Activated T-cell treated with anti-CD3 and anti-CD28 coated beads for 1 hour (primary cell): ENCODE measurements at places on chromosomes 12 and 14.

GRCh38 chr14:65604936-65605335 lies 192.4 kb downstream of the FUT8 start:
- DNase-seq, result no peak

DNA sequence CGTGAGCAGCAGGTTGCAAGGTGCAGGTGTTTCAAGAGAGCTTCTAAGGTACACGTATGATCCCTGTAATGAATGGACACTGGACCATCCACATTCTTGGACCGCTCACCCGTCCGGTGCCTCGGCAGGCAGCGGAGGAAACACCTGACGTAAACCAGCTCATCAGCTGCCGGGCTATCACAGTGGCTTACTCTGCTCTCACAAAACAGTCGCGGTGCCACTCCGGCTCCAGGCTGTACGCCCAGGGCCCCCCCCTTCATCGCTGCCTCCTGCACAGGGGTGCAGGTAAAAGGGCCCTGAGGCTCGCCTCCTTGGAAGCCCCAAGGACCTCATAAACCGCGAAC lies 436 bp downstream of the VPS33A start:
- peak; percentile 41 for DNase-seq

GRCh38 chr14:88256997-88257950 lies 65.8 kb downstream of the KCNK10 start:
- no peak for DNase-seq

GRCh38 chr12:46783871-46784270 lies 41.9 kb downstream of the SLC38A4 start:
- DNase-seq, result no peak

GRCh38 chr12:68031881-68032739 lies 42.9 kb downstream of the IFNG-AS1 start:
- DNase-seq, result no peak

GRCh38 chr14:33455654-33456345 lies 495.1 kb downstream of the EGLN3 start:
- DNase-seq, result no peak

GRCh38 chr14:22097586-22098292 lies 424.1 kb upstream of the OR4E1 start:
- DNase-seq, result no peak

GRCh38 chr12:128693115-128693514 lies 130.6 kb downstream of the SLC15A4 start:
- DNase-seq, result no peak

DNA sequence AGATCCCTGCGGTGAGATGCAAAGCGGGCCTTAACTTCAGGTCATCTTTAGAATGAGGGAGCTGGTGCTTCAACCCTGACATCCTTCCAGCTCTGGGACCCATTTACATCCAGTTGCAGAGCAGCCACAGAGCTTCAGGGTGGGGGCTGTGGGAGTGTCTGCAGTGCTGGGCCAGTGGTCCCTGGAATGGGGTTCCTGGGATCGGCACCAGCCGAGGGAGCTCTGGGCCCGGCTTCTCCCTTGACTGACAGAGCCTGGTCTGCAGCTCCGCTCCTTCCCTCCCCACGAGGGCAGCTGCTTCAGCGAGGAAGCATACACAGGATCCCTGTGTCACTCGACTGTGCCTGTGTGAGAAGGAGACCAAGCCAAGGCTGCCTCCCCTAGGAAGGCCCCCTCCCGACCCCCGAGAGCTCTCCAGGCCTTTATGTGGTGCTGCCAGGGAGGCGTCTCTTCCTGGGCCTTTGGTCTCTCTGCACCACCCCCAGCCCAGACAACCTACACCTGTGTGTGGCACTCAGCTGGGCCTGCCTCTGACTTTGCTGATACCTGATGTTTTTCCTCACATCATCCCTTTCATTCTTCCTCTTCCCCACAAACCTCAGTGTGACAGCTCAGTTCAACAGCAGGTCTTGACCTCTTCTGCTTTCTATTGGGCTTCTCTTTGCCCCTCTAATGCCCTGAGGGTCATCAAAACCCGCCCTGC lies 48.1 kb upstream of the RIN3 start:
- DNase-seq, result no peak

- no peak for DNase-seq
Observed at GRCh38 chr12:70919597-70920035, 922 bp downstream of the PTPRR start.
